ENCODE measurements at places on chromosomes 6 and 20. TPM values are rescaled to one million over a fixed set of nuclear protein-coding genes. Genes with fewer than 3 reads are reported as not detected.

Gene OR2H2
- not detected for total RNA-seq

DNA sequence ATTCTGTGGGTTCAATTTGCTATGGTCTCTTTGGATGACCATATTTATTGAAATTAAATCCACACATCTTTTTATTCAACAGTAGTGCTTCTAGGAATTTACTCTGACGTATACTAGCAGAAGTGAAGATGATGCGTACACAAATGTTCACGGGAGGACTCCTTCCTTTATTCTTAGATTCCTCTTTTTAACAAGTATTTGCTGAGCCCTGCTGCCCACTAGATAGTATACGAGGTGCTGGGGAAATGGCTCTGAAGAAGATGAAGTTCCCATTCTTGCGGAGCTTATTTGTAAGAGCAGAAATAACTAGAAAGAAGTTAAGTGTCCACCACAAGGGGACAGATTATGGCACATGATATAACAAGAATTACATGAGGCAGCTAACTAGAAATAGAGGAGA, 145.2 kb downstream of the DOK5 start:
- no peaks in the 10 kb centered on the region for H3K27me3 ChIP-seq
- H3K4me1 ChIP-seq, result peaks cover 29% of the 10 kb centered on the region
- H3K4me3 ChIP-seq, result no peak overlapping the region
- H3K36me3 ChIP-seq, result no peaks in the 10 kb centered on the region
- DNase-seq, result no peak

DNA sequence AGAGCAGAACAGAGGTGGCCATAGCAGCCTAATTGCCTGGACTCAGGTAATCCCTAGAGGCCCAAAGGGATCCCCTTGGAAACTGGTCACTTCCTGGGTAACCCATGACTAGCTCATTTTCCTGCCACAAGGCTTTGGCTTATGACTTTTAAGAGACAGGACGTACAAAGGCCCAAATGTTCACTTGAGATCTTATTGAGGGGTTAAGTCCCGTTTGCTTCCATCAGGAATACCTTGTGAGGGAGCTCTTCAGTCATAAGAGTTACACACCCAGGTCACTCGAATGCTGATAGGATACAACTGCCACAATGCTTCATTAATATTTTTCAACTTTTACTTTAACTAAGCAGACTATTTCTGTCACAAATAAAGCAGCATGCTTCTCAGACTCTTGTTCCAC, 51.7 kb downstream of the TMEM170B start:
- H3K27ac ChIP-seq, result no peak overlapping the region
- no peaks in the 10 kb centered on the region for H3K36me3 ChIP-seq
- no peak for DNase-seq

Gene SLC22A1
- total RNA-seq, result 3.3 TPM

Gene SLC22A16
- not detected for total RNA-seq

- no peaks in the 10 kb centered on the region for H3K27me3 ChIP-seq
- H3K4me3 ChIP-seq, result no peak overlapping the region
- no peaks in the 10 kb centered on the region for H3K36me3 ChIP-seq
- DNase-seq, result no peak
Measured at GRCh38 chr20:15842872-15843271, 730.4 kb downstream of the KIF16B start.
